ENCODE measurements at places on chromosomes 4 and X.

DNA sequence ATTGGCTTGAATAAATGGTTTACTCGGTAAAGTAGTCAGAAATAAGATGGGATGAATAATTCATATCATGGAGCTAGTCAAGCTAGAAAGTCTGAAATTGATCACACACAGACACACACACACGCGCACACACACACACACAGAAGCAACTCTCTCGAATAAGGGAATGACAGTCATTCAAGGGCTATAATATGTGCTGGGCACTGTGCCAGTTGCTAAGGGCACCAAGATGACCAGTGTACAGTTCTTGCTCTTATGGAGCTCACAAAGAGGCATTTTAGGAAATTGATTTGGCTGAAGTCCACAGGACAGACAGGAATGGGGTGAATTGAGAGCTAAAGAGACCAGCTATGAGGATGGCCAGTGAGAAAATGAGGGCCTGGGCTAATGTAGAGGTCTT lies 34.2 kb upstream of the SH3D19 start:
- DNase-seq, result no peak

- DNase-seq, result no peak
Observed at GRCh38 chr4:113043591-113043990, 5.9 kb upstream of the ANK2 start.

- DNase-seq, result peak; percentile 46
Observed at GRCh38 chr4:154743683-154744340, at the start of gene LRAT. LRAT (plus strand) TSS chr4:154744000; CDS start chr4:154744327, 327 bp downstream.

DNA sequence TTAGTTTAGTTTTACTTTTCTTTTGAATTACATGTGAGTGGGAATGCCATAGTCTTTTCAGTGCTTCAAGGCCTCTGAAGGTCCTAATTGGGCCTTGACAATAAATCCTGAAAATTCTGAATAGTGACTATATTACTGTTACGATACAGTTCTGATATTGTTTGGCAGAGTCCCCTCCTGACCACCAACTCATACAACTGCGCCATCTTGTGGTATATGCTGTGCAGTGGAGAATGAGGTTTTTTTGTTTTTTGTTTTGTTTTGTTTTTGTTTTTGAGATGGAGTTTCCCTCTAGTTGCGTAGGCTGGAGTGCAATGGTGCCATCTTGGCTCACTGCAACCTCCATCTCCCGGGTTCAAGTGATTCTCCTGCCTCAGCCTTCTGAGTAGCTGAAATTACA lies 56.6 kb upstream of the CHRDL1 start:
- DNase-seq, result peak; percentile 5
